ENCODE measurements at places on chromosomes 5 and 9.

DNA sequence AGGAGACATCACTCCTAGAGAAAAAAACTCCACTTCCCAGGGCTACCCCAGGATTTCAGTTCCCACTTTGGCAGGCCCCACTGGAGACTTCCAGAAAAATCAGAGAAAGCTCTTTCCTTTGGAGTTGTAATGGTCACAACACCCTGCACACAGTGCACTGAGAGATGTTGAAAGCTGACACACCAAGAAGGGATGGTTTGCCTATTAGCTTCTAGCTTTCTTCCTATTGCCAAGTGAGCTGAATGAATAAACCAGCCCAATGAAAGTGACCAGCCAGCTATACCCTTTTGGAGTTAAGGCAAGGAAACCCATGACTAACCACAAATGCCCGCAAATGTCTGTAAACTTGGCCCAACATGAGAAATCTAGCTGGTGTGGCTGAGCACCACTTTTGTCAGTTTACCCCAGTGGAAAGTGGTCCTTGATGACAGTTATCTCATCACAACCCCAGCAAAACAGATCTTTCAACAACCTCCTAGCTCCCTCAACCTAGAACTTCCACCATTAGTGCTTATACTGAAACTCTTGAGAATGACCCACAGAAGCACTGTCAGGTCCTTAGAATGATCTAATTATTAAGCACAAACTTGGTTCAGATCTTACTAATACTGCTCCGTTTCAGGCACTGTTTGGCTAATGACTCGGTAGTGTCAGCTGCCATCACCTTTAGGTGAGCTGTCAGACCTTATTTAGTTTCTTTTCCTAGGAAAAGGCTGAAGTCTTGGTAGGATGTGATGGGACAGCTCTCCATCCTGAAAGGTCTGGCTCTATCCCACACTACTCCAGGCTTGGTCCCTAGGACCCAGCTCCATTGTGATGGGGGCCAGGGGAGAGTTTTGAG, 11.2 kb downstream of the IRF1 start:
- DNase-seq = no peak

DNA sequence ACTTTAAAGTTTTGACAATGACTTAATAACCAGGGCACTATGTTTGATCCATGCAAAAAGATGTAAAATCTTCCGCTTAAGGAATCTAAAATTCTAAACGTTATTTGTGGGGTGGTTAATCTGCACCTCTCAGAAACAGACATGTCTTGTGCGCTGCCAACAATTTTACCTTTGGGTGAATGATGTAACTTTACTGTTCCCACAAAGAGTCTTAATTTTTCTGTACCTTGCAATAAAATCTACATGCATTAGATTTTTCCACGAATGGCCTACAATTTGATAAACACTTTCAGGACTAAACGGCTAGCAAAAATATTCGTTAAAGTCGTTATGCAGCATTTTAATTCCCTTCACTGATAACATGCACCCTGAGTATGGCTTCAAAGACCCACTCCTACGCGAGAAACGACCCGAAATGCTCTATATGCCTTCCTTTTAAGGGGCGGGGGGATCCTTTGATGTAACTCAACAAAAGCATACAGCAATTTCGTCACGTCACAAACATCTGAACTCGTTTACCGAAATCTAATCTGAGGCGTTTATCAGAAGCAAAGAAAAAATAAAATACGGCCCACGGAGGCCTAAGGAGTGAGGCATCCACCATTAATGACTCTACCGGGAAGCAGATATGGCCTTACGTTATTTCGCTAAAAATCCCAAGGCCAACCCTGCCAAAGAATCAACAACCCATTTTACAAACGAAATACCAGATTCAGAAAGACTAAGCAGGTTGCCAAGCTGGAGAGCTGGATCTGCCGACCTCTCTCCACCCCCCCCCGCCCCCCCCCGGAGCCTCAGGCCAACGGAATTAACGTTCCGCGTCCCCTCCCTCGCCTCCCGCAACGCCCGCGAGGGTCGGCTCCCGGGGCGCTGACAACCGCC, 621 bp downstream of the AK6 start:
- peak; percentile 48 for DNase-seq

- no peak for DNase-seq
Observed at GRCh38 chr5:119879446-119879845, 250.1 kb downstream of the FAM170A start.

- peak; percentile 83 for DNase-seq
Observed at GRCh38 chr9:129336601-129337331, 158.7 kb upstream of the IER5L start.

DNA sequence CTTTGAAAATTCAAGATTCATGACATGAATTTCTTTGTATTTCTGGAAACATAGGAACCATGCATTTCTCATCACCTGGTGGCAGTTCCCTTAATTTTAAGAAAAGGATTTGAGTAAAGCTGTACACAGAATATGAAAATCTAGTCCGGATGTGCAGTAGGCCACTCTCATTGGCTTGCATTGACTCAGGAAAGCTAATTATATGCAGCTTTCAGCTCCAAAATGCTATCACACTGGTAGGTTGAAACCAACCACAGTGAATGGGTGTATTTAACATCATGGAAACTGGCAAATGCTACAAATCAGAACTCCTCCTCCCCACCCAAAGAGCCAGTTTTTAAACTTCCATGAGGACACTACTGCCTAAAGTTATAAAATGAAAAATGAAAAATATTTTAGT, 161.6 kb upstream of the FBXL17 start:
- DNase-seq = no peak

- DNase-seq = no peak
Observed at GRCh38 chr5:863244-863805, 12.5 kb upstream of the ZDHHC11 start.

DNA sequence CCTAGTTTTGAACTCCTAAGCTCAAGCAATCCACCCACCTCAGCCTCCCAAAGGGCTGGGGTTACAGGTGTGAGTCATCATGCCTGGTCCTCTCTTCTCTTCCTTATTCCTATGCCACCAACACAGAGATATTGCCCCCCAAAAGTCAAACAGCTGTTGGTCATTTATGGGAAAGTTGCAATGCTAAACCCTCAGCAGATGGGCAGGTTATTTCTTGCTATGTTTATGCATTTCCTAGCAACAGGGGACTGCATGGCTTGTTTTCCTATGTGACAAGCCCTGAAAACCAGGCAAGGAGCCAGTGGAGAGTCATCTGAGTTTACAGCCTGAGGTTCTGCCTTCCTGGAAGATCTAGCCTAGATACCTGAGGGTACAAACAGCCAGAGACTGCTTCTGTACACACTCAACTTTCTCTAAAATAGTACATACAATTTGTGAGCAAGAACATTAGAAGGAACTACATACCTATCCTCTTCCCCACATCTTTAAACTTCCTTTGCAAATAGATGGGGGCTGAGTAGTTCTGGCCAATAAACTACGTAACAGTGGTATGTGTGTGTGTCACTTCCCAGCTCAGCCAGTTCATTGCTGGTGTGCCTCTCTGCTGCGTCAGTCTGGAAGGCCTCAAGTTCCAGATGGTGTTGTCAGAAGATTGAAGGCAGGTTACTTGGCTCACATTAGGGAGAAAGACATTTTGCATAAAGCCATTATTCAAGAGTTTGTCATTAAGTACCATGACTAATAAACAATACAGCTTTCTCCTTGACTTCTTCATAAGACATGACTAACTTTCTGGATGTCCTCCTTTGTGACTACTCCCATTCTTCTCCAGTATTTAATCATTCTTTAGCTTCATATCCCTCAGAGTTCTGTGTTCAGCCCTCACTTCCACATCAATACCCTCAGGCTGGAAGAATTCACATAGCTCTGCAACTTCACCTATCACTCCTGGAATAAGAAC, 65.3 kb downstream of the CSNK1A1 start:
- peak; percentile 53 for DNase-seq

- peak; percentile 64 for DNase-seq
Observed at GRCh38 chr5:142152384-142152732, 43.8 kb downstream of the NDFIP1 start.

DNA sequence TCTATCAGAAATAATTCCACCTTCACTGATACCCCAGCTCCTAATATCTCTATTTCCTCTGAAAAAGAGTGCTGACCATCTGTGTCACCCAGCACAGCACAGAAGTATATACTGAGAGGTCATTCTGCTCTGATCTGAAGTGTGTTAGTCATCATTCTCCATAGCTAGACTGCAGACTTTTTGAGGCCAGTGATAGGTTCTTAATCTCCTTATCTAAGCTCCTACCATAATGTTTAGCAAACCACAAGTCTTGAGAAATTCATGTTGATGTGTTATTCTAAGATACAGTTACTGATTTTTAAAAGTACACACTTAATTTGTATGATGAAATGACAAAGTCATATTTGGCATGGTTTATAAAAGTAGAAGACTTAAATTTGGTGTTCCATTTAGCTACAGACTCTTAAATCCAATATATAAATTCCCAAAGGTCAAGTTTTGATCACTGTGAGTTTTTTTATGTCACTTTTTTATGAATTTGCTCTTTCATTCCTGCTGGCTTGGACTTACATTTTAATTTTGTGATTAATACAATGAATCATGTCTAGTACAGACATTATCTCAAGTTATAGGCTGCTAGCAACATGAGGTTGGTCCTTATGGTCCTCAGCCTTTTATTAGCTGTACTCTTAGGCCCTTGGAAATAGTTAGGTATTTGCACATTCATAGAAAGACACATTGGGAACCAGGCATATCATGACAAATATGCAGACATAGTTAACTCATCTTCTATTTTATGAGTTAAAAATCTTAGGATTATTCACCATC, 380.8 kb downstream of the EBF1 start:
- DNase-seq = no peak

DNA sequence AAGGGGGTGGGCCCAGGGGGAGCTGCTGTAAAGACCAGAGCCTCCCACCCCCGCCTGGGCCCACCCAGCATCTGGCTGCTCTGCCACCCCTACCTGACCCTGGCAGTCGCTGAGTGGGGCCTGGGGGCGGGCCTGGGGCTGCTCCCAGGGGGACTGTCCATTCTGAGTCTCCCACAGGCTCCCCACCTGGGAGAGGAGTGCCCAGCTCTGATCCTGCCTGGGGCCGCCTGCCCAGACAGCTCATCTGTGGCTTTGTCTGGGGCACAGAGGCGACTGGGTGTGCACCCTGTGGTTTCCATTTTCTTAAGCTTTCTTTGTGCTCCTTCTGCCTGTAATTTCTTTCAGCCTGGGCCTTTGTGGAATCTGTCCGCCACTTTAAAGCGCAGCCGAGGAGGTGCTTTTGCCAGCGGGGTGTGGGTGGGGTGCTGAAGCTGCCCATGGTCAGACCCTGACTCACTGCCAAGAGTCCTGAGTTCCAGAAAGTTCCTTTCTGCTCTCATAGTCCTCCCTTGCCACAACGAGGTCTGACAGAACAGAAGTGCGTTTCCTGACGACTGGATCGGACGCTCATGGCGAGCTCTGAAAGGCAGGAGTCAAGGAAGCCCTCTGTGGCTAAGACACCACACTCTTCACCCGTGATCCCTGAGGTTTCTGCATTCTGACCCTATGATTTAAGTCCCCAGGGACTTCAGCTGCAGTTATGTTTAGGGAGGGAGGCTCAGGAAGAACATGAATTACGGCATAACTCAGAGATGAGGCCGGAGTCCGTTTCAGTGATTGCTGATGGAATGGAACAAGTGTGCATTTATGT, 225.0 kb downstream of the FANCC start:
- DNase-seq = no peak

DNA sequence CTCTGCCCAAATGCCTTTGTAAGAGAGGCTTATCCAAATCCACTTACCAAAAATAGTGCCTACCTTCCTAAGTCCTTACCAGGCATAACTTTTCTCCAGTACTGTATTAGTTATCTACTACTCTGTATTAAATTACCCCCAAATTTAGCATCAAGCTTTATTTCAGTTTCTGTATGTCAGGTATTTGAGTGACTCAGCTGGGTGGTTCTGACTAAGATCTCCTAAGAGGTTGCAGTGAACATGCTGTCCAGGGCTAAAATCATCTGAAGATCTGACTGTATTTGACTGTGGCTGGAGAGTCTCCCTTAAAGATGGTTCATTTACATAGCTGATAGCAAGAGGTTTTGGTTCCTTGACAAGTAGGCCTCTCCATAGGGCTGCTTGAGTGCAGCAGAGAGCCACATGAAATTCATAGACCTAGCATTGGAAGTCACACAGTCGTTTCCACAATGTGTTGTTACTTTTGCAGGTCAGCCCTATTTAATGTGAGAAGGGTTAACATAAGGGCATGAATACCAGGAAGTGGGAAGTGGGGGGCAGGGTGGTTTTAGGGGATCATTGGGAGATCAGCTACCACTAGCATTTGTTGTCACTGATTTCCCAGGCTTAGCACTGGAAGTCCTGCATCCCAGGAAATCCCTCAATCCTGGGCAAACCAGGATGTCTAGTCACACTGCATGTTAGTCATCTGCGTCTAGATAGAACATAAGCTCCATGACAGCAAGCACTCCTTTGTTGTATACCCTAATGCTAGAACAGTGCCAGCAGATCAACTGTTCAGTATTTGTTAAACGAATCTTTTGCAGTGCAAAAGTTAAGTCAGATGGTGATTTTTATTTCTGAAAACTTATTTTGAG, 2.0 kb upstream of the ZNF622 start:
- no peak for DNase-seq

- DNase-seq = no peak
Observed at GRCh38 chr5:68350176-68350575, 134.6 kb downstream of the PIK3R1 start.

DNA sequence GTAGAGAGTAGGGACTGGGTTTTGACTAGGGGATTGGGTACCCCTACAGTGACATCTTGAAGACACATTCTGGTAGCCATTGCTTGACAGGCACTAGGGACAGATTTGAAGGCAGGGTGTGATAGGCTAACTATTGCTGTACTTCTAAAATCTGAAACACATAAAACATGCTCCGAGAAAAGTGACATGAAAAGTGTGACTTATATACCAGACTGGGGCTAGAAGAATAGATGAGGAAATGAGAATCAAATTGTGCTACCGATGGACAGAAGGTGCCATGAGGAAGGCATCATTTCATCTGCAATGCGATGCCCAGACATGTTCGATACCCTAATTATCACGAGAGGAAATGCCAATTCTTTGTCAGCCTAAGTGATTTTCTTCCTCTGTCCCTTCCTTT, 475.8 kb downstream of the SPOCK1 start:
- no peak for DNase-seq

All from A673 (cell line).